IMR-90 (cell line): ENCODE measurements at places on chromosomes 2 and 18. TPM values are rescaled to one million over a fixed set of nuclear protein-coding genes. Genes with fewer than 3 reads are reported as not detected.

DNA sequence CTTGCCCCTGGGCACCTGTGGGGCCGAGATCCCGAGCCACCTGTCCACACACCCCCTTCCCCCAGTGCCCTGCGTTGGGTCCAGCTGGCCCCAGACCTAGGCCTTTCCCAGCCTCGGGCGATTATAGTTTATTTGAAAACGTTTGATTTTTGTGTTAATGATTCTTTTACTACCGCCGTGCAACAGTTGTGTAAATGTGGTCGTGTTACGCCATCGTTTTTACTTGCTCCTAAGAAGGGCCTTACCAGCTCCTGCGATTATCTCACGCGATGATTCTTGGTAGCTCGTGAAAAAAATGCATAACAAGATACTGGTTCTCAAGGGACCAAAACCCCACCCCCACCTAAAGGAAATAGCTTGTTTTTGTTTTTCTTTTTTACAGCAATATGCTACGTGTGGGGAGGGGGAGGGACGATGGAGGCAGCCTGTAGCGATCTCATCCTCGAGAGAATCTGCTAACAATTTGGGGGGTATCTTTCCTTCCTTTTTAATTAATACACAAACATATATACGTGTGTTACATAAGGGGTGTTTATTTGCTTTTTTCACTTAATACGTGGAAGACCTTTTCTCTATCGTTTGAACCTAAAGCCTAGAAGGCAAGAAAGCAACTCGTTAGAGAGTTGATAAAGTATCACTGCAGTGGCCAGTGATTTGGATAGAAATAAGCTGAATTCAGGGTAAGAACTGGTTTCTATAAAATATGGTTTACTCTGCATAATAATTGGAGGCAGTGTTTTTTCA is 1.0 kb downstream of the ZDBF2 start:
- DNase-seq = peak; percentile 53

DNA sequence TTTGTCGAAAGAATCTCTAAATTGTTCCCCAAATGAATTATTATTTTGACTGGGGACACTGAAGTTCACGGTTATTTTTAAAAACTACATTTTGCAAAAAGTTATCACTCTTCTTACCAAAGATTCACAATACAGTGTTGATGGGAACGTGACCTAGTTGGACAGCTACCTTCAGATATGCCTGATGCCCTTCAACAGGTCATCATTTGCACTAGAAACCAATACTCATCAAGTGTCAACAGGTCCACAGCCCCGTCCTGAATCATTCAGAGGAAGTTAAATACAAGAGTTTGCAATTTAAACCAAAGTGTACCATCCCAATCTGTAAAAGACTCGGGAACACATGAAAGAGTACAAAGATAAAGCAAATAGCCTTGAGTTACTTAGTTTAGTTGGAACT is 28.3 kb downstream of the BCL2 start:
- DNase-seq = no peak

GRCh38 chr18:53457068-53457467 is 767.4 kb downstream of the MBD2 start:
- DNase-seq = no peak

EEF1B2 gene
- 751 and 815 TPM in 2 replicates for polyA plus RNA-seq

DNA sequence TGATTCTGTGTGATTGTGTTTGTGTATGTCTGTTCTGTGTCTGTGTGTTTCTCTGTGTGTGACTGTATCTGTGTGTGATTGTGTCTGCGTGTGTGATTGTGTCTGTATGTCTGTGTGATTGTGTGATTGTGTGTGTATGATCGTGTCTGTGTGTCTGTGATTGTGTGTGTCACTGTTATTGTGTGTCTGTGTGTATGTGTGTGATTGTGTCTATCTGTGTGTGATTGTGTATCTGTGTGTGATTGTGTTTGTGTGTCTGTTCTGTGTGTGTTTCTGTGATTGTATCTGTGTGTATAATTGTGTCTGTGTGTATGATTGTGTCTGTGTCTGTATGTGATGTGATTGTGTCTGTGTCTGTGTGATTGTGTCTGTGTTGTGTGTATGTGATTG is 11.7 kb upstream of the KLHL30 start:
- no peak for DNase-seq

UGT1A10 gene
- polyA plus RNA-seq = not detected in 2 replicates

- no peak for DNase-seq
Measured at GRCh38 chr2:106563195-106563594, 76.0 kb downstream of the CD8B2 start.

PRSS56 gene
- not detected in 2 replicates for polyA plus RNA-seq

GRCh38 chr18:23824669-23825068 is 135.4 kb downstream of the LAMA3 start:
- peak; percentile 30 for DNase-seq

ZNF804A gene
- polyA plus RNA-seq = 2.7 and 2.9 TPM in 2 replicates

GRCh38 chr2:11160256-11160655 is 5.0 kb downstream of the SLC66A3 start:
- no peak for DNase-seq

DNA sequence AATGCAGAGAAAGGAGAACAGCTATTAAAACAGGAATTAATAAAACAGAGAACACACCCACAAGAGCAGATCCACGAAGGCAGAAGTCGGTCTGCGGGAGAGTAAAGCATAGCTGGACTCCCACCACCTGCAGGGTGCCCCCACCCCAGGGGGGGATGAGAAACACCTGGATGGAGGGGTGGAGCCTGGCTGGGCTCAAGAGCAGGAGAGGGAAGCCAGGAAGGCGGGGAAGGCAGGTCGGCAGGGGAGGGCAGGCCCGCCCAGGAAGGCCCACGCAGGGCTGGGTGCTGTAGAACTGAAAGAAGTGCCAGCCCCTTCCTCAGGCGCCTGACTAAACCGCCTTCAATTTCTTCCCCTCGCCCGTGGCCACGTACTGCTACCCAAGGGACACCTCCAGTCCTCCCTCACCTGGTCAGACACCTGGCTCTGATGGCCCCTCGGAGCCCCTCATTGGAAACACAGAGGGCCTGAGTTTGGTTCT is 175.4 kb downstream of the HDAC4 start:
- DNase-seq = no peak

RNF125 gene
- 0.09 and 0.10 TPM in 2 replicates for polyA plus RNA-seq

DNA sequence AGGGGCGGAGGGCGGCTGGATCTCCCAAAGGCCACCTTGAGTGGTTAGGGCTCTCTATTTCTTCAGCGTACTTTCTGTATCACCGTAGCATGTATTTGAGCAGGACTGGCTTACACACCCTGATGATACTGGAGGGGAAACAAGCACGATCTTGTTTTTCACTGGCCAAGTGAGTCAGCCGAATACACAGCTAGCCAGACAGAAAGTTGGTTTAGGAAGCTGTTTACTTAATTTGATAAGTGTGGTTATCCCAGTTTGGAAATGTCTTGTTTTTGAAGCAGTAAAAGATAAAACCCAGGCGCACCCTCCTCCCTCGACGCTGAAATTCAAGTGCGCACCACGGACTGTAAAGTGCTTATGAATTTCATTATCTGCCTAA is 582 bp downstream of the RIOK3 start:
- DNase-seq = peak; percentile 69

DAPL1 gene
- not detected in 2 replicates for polyA plus RNA-seq

DNA sequence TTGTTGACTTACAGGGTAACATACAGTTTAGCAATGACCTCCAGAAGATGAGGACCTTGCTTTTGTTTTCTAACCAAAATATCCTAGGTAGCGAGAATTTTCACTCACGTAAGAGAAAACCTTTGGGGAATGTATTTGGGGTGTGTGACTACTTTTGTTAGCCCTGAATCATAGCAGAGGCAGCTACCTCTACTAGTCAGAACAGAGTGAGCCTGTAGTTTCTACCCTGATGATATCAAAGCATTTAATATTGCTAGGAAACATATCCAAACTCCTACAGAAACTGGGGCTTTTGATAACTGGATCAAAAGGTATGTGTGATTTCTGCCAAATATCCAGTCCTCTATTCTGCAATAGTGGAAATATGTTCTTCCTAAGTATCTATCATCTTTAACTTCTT is 462.6 kb upstream of the ZEB2 start:
- DNase-seq = no peak

- peak; percentile 18 for DNase-seq
Measured at GRCh38 chr2:17800219-17800618, 16.0 kb upstream of the MSGN1 start.

FOXI3 gene
- not detected in 2 replicates for polyA plus RNA-seq

- DNase-seq = peak; percentile 32
Measured at GRCh38 chr2:157782057-157782845, 93.9 kb downstream of the ACVR1 start.

SPHKAP gene
- not detected in 2 replicates for polyA plus RNA-seq

SLC9A2 gene
- not detected in 2 replicates for polyA plus RNA-seq

GRCh38 chr2:226354434-226354833 is 445.2 kb downstream of the IRS1 start:
- DNase-seq = peak; percentile 74

DNA sequence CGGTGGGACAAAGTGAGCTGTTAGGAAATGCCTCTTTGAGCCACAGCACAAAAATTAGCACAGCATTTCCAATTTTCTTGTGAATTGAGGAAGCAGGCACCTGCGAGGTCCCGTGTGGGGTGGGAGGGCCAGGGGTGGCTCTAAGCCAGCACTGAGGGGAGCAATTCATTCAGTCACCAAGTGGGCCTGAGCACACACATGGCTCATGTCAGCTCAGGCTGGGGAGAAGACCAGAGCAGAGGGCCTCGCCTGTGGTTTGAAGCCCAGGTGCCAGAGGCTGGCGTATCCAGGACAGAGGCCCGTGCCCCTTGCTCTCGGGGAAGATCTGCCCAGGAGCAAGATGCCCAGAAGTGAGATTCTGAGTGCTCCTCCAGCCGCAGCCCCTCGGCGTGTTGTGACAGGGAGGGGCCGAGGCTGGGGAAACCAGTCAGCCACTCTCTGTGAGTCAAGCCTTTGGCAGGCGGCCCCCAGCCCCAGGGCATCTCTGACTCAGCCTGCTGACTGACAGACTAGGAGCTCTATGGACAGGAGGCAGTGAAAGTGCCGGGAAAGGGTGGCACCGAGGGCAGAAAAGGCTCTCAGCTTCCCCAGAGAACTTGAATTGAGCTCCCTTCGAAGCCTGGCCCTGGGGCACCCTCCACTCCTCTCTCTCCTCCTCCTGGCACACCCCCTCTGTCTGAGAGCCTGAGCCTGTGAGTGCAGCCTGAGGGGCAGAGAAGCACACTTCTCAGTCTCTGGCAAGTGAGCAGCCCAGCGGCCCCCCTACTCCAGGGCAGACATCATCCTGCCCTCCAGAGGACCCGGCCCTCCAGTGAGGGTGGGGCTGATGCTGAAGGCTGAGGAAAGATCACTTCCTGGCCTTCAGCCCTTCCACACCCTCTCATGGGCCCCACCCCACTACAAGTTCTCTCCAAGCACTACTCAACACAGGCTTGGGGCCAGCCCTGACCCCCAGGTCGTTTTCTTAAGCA is 32.3 kb downstream of the CYP26B1 start:
- peak; percentile 73 for DNase-seq

DNA sequence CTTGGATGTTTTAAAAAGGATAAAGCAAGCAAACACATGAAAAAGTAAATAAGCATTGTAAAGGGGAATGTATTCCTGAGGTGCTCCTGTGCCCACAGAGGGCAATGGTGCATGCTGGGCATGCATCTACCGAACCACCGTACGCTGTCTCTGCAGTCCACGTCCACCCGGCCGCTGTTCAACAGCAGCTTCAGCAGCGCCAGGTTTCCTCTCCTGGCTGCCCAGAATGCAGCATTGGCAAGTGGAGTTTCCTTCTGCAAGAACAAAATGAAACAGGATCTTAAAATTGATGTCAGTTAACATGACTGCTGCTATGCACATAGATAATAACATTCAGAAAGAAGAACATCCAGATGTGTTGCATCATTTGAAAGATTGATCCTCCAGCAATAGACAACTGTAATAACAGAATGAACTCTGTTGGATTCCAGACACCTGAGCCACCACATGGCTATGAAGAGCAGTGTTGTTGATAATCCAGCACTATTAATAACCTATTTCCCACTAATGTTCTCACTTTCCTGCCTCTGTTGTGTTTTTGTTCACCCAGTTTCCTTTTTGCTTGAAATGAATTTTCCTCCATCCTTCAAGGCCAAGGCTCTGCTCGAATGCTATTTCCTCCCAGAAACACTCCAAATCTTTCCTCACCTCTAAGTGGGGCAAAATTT is 13.6 kb downstream of the ANKRD29 start:
- no peak for DNase-seq

SERPINB3 gene
- polyA plus RNA-seq = not detected in 2 replicates

- no peak for DNase-seq
Measured at GRCh38 chr2:67018301-67018700, 378.8 kb upstream of the ETAA1 start.

GRCh38 chr2:180966378-180966777 is 14.0 kb upstream of the UBE2E3 start:
- no peak for DNase-seq

BCS1L gene
- polyA plus RNA-seq = 56.7 and 56.9 TPM in 2 replicates

DNA sequence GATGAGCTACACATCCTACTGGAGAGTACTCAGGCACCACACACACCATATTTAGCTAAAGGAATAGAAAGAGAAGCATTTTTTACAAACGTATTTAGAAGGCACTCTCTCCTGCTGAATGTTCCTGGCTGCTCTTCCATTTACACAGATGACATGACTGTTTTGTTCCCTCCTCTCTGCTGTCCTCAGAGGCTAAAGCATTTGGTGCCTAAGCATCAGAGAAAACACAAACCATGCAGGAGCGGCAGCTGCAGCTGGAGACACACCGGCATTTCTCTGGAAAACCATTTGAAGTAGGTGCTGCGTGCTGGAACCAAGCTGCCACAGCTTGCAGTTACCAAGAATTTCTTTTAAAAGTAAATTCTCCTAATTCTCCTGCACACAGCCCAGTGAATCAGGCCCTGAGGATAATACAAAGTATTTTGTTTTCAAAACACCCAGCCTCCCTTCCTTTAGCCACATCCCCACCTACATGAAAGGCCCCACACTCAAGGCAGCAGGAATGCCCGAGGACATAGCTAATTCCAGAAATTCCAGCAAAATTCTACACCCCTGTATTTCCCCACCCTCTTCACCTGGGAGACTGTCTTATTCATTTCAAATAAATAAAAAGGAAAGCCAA is 488.9 kb upstream of the SOX11 start:
- DNase-seq = no peak
